ENCODE measurements at places on chromosomes 16 and 17.

DNA sequence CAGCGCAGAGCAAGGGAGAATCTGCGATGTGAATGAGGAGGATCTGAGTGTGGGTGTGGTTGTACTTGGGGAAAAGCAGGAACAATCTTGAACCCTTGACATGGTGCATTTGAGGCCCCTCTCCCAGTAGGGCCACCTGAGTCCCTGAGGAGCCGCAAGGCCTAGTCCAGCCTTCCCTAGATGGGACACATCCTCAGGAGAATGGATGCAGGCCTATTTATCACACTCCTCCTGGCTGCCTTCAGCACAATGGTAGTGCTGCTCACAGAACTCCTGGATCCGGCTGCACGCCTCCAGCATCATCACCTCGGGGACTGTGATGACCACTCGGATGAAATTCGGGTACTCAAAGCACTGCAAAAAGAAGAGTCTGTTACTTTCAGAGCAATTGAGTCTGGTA lies 9.0 kb downstream of the TAT start:
- no peak for DNase-seq

DNA sequence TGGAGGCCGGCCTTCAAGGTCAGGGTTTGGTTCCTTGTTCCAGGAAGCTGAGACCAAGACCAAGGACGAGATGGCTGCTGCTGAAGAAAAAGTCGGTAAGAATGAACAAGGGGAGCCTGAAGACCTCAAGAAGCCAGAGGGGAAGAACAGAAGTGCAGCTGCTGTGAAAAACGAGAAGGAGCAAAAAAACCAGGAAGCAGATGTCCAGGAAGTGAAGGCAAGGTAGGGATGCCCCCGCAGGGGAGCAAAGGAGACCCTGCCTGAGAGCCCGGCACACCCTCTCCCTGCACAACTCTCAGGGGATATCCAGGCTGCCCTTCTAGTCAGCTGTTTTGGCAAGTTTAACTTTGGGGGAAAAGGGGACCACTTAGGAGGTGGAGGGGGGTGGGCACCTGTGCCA lies 29.0 kb downstream of the RNF213 start:
- no peak for DNase-seq

GRCh38 chr16:50708373-50709060 lies 15.1 kb downstream of the NOD2 start:
- peak; percentile 43 for DNase-seq

DNA sequence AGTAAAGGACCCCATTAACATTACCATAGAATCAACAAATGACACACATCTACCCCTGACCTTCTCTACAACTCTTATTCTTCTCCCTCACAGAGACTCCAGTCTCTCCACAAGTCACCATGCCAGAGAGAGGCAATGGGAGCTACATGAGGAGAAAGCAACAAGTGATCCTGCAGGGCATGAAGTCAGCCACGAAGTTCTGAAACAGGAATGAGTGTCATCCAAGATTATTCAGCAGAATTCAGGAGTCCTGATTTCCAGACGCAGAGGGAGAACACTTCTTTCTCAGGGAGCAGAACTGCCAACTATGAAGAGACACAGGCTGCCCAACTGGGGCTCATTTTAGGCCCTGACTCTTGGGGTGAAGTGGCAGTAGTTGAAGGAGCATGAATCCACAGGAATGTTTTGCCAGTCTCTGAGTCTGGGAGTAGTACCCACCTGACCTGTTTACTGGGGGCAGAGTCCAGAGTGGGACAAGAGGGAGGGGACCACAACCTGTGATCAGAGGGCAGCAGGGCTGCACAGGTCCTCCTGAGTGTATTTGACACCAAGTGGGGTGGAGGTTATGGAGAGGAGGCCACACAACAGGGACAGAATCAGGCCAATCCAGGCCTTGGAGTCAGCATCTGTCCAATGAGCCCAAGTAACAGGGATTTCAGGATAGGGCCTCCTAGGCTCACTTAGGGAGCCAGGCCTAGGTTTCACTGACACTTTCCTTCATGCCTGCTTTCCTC lies 2.4 kb upstream of the MTMR4 start:
- DNase-seq, result no peak

DNA sequence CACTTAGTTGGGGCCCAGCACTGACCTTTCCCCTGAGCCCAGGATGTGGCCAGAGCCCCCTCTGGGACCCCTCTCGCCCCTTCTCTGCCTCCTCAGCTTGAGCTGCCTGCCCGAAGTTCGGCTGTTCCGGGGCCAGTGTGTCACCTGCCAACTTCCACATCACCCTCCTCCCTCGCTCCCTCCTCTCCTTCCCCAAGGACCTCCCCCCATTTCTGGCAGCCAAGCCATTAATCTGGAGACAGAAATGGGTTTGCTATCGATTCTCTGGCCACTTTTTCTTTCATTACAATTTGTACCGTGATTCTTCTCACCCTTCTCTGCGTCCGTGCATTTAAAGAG lies 8.8 kb upstream of the ADAM11 start:
- no peak for DNase-seq

- no peak for DNase-seq
Observed at GRCh38 chr16:88063211-88063773, 112.1 kb downstream of the BANP start.

DNA sequence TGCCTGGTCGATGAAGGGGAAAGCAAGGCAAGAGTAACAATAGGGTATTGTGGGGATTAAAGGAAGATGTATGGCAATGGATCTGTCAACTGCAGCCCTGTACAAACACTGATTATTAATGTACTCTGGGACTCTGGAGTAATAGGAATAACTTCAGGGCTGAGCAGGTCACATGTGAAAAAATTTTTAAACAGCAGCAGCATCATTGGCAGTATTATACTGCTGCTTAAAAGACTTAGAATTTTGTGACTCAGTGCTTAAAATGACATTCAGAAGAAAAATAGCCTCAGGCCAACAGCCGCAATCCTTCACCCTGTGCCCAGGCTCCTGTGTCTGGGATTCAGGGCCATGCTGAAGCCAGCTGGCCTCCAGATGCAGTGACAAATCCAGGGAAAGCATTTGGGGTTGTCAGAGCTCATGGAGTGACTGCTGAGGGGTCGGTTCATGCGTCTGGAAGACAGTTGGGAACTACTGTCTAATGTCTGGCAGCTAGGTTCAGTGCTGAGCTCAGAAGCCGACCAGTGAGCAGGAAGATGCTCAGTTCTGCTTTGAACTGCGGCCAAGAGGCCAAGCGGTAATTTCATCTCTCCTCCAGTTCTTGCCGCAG lies 22.2 kb downstream of the TEX2 start:
- DNase-seq, result no peak

DNA sequence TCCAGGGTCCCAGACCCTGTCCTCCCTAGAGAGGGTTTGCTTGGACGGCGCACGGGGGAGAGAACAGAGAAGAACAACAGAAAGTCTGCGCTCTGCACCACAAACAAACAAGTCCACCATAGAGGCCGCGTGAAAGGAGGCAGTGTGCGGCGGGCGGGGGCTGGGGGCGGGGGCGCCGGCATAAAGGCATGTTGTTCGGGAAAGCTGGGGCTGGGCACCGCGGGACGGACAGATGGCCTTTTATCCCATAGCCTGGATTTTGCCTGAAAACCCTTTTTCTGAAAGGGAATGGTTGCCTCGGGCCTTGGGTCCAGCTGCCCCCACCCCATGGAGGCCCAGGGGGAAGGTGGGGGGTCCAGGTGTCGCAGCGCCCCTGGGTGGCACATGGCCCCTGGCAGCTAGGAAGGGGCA lies 26.0 kb downstream of the FA2H start:
- DNase-seq, result no peak

GRCh38 chr17:74738051-74738996 lies 1.3 kb downstream of the RAB37 start:
- DNase-seq, result peak; percentile 60

DNA sequence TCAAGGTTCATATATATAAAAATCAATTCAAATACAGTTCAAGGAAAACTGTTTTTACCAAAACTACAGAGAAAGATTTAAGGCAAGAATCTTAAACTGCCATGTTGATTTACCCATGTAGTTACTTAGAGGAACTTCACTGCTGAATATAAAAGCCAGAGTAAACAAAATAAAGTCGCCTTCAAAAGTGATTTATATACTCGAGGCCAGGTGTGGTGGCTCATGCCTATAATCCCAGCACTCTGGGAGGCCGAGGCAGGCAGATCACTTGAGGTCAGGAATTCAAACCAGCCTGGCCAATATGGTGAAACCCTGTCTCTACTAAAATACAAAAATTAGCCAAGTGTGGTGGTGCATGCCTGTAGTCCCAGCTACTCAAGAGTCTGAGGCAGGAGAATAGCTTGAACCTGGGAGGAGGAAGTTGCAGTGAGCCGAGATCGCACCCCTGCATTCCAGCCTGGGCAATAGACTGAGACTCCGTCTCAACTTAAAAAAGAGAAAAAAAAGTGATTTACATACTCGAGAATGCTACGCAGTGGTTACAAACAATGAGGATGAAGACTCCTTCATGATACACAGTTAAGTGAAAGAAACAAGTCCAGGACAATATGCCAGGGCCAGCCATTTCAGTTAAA lies 54.1 kb upstream of the CNEP1R1 start:
- DNase-seq, result no peak

- DNase-seq, result no peak
Observed at GRCh38 chr16:82271636-82272035, 101.6 kb upstream of the MPHOSPH6 start.

DNA sequence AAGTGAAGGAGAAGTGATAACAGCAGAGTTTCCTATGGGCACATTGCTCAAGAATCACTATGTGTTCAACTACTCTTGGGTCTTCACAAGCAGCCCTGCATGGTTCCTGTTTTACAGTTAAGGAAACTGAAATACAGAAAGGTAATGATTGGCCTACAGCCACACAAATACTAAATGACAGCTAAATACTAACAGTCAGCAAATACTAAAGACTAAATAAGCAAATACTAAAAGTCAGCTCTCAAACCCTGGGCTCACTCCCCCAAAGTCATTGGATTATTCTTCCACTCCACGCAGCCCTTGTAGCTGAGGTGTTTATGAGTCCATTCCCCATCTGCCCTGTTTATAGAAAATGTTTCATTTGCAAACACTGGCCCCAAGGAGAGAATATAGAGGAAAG lies 372.7 kb upstream of the CDH11 start:
- no peak for DNase-seq

DNA sequence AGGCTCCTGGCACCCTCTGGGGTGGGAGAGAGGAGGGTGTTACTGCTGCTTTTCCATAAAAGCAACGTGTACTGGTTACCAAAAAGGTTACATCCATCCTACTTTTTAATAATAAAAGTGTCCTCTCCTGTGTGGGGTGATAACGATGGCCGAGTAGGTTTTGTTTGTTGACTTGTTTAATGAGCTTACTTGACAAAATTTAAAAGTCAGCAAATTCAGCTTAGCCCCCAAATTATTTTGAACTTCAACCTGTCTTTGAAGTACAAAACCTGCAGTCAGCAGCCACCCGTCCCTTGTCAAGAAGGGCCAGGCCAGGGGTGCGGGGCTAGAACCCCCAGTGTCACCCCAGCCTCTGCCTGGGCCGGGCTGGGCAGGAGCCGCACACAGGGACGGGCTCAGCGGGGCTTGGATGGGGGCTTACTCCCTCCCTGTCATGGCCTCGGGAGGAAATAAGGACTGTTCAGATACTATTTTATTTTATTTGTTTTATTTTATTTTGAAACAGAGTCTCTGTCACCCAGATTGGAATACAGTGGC lies 103.9 kb upstream of the CHMP6 start:
- DNase-seq, result no peak

GRCh38 chr16:10107081-10107480 lies 75.1 kb downstream of the GRIN2A start:
- DNase-seq, result no peak

- DNase-seq, result no peak
Observed at GRCh38 chr16:70665113-70665694, 18.8 kb downstream of the IL34 start.

DNA sequence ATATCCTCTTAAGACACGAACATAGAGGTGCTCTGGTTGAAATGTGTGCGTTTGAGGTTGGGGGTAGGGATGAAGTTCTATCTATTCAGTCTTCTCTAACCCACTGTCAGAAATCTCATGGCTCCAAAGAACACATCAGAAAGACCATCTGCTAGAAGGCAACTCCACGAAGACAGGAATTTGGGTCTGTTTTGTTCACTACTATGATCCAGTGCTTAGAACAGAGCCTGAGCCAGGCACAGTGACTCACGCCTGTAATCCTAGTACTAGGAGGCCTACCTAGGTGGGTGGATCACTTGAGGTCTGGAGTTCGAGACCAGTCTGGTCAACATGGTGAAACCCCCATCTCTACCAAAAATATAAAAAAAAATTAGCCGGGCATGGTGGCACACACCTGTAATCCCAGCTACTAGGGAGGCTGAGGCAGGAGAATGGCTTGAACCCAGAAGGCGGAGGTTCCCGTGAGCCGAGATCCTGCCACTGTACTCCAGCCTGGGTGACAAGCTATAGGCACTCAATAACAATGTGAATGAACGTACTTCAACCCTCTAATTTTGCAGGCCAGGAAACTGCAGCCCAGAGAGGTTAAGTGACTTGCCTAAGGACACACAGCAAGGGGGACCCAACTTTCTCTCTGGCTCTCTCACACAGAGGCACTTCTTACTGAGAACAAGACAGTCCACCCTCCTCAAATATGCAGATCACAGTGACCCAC lies 2.3 kb downstream of the CASKIN2 start:
- DNase-seq, result no peak

DNA sequence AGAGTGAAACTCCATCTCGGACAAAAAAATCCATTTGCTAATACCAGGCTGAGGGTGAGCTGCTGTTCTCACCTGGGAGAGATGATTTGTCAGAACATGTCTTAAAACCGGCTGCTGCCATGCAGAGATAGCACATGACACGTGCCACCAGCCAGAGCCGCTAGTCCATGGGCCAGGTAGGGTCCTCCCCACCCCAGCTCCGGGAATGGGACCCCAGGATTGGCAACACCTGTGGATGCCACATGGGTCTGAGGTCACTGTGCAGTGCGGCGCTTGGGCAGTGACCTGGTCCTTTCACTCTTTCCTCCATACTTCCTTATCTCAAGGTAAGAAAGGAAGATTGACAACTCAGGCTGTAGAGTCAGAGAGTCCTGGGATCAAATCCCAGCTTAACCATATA lies 393.3 kb upstream of the TNRC6C start:
- no peak for DNase-seq

- DNase-seq, result no peak
Observed at GRCh38 chr16:28905800-28906372, 19.2 kb downstream of the RABEP2 start.

- DNase-seq, result no peak
Observed at GRCh38 chr16:10121897-10122425, 60.3 kb downstream of the GRIN2A start.

- DNase-seq, result no peak
Observed at GRCh38 chr17:33637534-33637933, 344.4 kb upstream of the ASIC2 start.

- no peak for DNase-seq
Observed at GRCh38 chr16:82660966-82661365, 34.2 kb downstream of the CDH13 start.

GRCh38 chr17:29347831-29348629 lies 42.1 kb upstream of the TAOK1 start:
- no peak for DNase-seq

- no peak for DNase-seq
Observed at GRCh38 chr16:83100679-83101078, 473.9 kb downstream of the CDH13 start.

GRCh38 chr16:58563775-58564174 lies 48.5 kb downstream of the SETD6 start:
- DNase-seq, result no peak

Measured in stimulated activated CD4-positive, alpha-beta T cell treated with anti-CD3 and anti-CD28 coated beads, TNF-alpha, amount 100 ng/mL, for 48 hours (primary cell).